ENCODE measurements at places on chromosomes 6 and 20.

DNA sequence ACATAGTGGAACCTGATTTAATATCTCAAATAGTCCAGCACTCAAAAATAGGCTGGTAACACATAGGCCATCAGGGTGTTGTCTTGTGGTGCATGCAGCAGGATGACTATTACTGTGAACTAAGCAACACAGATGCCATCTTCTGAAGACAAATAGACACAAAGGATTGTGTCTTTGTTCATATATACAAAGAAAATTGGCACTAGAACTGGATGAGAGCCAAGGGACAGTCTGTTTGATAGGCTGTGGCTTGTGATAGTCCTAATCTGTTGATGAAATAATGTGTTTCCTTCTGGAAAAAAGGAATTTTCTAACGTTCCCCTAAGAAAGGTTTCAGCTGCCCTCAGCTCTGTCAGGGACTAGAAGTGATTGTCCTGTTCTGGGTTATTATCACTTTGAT, 129.8 kb downstream of the TPBG start:
- DNase-seq = no peak

- DNase-seq = no peak
These were observed 1.8 kb downstream of the EPB41L2 start for GRCh38 chr6:131061041-131061750.

DNA sequence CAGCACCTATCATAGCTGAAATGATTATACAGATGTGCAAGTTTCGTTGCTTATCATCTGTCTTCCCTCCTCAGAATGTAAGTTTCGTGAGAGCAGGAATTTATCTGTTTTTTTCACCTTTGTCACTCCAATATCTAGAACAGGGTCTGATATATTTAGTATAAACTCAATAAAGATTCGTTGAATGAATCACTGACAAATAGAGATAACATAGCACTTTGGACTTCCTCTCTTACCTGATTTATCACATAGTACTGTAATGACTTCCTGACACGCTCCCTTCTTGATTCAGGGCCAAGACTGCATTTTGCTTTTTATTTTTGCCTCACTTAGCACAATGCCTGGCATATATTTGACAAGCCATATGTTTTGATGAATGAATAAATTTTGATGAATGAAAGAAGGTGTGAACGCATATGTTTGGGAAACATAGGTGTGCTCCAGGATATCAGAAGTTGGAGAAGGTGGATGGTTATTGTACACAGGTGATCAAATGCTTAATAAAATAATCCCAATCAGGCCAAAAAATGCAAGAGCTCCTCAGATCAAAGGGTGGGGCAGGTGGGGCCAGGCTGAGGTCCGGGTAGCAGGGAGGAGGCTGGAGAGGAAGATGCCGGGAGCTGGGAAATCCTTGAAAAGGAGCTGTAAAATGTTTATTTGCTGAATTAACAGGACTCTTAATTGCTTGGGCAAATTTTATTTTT, 33.0 kb downstream of the PIM1 start:
- no peak for DNase-seq

DNA sequence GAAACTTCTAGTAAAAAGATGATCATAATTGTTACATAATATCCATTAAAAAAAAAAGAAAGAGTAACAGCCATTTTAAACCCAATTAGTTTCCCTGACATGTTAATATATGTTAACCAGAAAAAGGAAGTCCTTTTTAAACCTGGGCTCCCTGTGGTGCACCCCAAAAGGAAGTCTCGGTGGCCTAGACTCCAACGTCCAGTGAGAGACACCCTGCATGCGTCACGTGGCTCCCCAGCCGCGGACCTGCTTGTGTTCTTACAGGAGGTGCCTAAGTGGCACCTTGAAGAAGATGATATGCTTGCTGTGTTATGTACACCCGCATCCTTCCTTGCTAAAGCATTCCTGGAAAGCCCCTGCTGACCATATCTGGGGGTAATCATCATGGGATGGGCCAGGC, 50.1 kb downstream of the FOXC1 start:
- no peak for DNase-seq

DNA sequence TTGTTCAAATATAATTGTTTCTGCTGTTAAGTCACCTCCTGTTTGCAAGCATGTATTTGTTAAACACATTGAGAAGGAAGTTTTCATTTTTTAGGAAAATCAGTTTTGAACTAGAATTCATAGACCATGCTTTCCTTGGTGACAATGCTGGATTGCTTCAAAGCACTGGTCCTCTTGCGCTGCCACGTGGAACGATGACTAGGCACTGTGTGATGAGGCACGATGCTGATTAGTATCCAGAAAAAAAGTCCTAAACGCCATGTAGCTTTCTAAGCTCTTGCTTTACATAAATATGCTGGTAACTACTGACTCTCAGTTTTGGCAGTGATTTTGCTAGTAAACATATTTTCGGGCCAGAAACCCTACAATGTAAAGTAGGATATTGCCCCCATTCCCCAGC, 11.1 kb upstream of the EXOC2 start:
- DNase-seq = no peak

- DNase-seq = no peak
These were observed 6.0 kb downstream of the PNLDC1 start for GRCh38 chr6:159806021-159806458.

DNA sequence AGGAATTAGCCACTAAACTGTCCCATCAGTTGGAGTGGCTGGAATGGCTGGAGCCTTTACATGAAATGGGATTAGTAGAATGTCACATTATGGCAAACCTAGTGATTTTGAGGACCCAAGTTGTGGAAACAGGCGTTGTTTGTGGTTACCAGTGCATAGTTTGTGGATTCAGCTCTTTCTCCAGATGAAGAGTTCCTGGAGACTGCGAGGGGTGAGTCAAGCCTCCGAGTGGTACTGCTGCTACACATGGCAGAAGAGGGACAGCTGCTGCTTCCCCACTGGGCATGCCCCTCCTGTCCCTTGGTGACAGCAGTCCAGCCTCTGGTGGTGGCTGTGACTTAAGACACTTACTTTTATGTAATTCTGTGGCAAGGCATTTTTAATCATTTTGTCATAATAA, 94.2 kb upstream of the SCP2D1 start:
- DNase-seq = no peak

GRCh38 chr6:37537548-37537947, 37.9 kb upstream of the CCDC167 start:
- no peak for DNase-seq

- no peak for DNase-seq
These were observed 15.1 kb downstream of the HIVEP2 start for GRCh38 chr6:142929751-142930358.

GRCh38 chr20:20010639-20011500, 6.3 kb upstream of the NAA20 start:
- DNase-seq = no peak

- no peak for DNase-seq
These were observed 360.2 kb downstream of the PREX1 start for GRCh38 chr20:48467622-48468021.
